Stimulated activated CD4-positive, alpha-beta T cell treated with anti-CD3 and anti-CD28 coated beads, Interleukin-15, amount 100 ng/mL, for 48 hours (primary cell): ENCODE measurements at places on chromosomes 3 and 15.

DNA sequence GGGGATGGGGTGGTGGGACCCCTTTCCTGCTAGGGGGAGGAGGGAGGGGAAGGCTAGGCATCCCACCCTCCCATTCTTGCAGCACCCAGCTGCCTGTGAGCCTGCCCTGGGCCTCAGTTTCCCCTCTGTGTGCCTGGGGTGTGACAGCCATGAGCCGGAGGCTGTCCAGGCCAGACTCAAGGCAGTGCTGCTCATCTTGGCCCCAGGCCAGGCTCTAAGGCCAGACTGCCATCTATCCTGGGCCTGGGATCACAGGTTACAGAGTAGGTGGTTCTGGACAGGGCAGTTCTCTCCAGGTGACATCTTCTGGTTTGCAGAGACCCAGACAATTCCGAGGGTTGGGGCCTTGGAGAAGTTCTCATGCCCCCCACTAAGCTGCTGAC is 3.3 kb upstream of the VILL start:
- DNase-seq, result no peak

GRCh38 chr3:86229775-86230094 is 761.2 kb downstream of the VGLL3 start:
- DNase-seq, result no peak

DNA sequence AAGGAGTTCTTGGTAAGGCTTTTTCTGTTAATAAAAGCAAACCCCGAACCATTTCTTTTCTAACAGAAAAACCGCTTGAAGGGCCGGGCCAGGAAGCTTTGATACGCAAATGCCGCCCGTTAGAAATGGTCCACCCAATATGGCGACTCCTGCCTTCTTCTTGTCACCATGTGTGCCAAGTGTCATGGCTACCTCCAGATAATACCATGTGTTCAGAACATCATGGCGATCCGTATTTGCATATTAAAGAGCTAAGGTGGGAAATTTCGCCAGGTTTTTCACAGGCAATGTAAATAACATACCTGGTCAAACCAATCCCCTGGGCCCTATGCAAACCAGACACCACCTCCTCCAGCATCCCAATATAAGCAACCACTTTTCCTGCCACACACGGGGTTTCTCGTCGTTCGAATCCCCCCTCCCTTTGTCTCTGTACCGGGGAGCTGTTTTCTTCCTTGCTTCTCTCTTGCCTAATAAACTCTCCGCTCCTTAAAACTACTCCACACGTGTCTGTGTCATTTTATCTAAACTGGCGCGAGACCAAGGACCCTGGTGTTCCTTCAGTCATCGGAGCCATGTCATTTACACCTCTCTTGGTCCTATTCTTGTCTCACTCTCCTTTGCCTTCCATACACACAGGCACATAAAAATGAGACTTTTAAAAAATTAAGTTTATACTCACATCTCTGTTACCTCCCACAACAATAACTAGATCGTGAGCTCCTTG is 34.5 kb downstream of the NCEH1 start:
- DNase-seq, result no peak

DNA sequence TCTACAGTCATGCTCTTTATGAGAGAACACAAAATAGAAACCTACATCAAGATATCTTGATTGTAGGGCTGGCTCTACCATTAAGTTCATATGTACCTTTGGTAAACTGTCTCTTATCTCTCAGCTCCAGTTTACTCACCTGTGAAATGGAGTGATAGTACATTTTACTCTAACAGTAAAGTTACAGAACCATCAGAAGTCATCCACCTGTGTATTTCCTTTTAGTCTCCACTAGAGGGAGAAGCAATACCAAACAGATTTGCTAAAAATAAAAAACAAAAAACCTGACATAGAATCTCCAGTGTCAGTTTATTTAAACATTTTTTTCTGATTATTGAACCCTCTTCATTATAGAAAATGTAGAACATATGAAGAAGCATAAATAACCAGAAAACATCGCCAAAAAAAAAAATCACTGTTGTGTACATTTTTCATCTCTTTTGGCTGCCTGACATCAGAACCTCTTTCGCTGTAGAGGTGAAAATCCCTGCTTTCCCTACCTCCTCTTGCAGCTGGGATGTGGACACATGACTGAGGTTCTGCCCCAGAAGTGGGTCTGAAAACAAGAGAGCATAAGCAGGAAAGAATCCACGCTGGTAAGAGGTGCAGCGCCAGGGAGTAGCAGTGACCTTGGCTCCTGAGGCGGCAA is 48.7 kb upstream of the WDR72 start:
- no peak for DNase-seq

- no peak for DNase-seq
Measured at GRCh38 chr3:119230071-119230470, 10.6 kb downstream of the B4GALT4 start.

DNA sequence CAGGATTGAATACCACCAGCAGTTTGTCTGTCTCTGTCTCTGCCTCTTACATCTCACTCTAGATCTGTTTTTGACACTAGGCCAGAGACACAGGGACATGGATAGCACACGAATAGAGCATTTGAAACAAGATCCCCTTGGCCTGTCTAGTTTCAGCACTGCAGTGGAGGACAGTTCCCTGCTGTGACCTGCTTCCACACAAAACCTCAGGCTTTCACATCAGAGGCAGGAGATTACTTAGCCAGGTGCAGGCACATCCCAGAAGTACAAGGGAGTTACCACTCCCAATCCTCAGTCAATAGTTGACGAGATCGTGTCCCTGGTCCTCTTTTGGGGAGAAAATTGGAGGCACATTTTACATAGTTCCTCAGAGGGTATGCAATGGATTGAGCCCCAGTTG is 34.0 kb upstream of the CCK start:
- DNase-seq, result peak; percentile 10

GRCh38 chr15:60660290-60661051 is 181.5 kb upstream of the ICE2 start:
- no peak for DNase-seq

- DNase-seq, result no peak
Measured at GRCh38 chr3:167750272-167750971, 14.9 kb downstream of the SERPINI1 start.

DNA sequence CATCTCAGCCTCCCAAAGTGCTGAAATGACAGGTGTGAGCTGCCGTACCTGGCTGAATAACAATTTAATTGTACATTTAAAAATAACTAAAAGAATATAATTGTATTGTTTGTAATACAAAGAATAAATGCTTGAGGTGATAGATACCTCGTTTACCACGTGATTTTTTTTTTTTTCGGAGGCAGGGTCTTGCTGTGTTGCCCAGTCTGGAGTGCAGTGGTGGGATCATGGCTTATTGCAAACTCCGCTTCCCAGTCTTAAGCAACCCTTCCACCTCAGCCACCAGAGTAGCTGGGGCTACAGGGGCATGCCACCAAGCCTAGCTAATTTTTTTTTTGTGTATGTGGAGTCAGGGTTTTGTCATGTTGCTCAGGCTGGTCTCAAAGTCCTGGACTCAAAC is 15.8 kb downstream of the MFN1 start:
- DNase-seq, result no peak
